ENCODE measurements at places on chromosomes 6 and 20.

DNA sequence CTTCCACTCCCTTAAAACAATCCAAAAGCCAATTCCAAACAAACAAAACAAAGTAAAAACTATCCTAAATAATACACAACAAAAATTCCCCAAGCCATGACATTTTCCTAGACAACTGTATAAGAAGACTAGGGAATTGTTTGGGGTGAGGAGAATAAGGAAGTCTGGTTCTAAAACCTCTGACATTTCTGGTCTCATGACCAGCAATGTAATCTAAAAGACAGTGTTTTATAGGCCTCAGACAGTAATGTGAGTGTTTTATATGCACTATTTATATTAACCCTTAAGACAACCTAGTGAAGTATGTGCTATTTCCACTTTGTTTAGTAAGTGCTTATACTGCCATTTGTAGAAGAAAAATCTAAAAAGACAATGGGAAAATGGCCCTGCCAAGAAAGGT lies 13.0 kb upstream of the RCAN2 start:
- no peak for DNase-seq

DNA sequence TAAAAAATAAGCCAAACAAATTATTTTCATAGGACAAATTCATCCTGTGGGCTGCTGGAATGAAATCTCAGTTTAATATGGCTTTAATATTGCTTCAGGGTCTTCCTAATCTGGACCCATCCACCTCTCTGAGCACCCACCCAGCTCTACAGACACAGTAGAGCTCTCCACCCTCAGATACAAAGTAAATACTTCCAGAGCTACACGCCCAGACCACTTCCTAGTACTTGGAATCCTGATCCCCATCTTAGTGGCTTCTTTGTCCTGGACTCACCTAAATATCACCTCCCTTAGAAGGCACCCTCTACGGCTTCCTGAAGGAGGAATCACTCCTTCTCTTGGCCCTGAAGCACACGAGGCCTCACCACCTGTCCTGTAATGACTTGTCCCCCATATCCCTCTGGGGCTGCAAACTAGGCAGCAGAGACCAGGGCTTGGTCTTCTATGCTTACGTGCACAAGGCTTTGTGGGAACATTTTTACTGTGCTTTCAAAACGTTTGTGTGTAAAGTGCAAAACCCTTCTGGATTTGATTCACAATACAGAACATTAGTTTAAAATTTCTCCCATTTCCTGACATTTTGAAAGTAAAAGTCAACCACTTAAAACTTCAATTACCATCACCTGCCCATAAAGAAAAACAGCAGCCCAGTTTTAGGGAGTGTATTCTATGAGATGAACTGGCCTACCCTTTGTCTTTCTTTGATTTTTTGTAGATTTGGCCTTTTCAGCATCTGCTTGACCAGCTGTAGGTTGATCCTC lies 2.4 kb downstream of the CTCFL start:
- DNase-seq = no peak

- DNase-seq = peak; percentile 47
Measured at GRCh38 chr6:35370124-35370741, 27.9 kb downstream of the PPARD start.

- DNase-seq = no peak
Measured at GRCh38 chr6:150196942-150197745, 54.3 kb downstream of the PPP1R14C start.

- DNase-seq = peak; percentile 52
Measured at GRCh38 chr20:44646023-44646640, 5.4 kb downstream of the ADA start.

DNA sequence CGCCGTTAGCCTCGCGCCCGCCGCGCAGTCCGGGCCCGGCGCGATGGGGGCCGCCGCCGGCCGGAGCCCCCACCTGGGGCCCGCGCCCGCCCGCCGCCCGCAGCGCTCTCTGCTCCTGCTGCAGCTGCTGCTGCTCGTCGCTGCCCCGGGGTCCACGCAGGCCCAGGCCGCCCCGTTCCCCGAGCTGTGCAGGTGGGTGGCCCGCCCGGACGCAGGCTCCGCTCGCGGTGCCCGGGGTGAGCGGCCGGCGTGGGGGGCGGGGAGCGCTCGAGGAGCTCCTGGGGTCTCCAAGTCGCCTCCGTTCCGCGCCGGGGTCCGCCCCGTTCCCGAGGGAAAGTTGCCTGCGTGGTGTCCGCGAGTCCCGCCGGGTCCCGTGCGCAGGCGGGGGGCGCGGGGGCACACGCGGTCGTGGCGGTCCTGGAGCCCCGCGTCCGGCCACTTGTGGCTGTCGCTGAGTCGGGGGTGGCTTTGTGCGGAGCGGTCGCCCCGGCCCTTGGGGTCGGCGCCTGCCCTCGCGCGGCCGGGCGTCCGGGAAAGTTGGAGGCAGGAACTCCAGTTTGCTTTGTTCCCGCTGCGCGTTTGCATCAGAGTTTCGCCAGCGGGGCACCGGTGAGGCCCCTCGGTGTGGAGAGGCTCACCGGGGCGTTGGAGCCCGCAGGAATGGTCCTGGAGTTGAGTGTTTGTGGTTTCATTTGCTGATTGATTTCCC lies 476 bp downstream of the IGF2R start:
- DNase-seq = peak; percentile 52

DNA sequence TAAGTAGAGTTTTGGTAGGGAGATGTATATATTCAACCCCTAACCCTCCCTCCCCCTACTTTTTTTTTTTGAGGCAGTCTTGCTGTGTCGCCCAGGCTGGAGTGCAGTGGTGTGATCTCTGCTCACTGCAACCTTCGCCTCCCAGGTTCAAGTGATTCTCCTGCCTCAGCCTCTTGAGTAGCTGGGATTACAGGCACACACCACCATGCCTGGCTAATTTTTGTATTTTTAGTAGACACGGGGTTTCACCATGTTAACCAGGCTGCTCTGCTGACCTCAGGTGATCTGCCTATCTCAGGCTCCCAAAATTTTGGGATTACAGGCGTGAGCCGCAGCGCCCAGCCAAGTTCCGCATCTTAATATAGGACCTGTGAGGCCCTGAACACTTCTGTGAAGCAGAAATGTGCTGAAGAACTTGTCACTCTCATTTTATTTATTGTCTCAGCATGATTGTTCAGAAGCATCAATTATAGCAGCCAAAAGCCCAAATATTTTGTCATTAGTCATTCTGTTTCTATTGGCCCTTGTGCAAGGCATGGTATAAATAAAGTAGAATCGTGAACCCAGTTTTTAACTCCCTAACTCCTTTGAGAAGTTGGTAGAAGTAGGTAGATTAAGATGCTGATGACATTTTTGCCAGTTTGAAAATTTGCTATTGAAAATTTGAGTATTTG lies 19.4 kb downstream of the DSTN start:
- DNase-seq = no peak

GRCh38 chr6:106882601-106883518 lies 91.7 kb downstream of the CD24 start:
- no peak for DNase-seq

DNA sequence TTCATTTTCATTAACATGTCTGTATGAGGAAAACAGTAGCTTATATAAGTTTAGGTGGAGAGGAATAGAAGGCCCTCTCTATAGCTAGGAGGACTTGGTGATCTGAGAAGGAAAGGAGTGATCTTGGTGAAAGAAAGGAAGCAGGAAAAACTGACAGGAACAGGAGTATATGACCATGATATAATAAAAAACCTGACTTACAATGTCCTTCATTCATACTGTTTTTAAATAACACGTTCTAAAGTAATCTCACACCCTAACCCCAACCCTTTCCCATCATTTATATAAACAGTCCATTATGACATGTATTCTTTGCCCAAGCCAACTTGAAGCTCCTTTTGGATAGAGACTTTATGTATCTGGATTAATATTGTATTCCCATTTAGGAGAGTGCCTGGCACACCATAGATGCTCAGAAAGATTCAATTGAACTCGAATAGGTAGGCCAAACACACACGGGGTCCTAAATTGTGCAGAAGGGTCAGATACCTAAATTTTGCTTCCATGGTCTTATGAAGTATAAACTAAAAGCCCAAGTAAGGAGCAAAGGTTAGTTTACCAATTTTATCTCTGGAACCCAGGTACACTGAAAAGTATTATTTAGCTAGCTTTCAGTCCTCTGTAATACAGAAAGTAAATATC lies 75.9 kb downstream of the OR2B2 start:
- DNase-seq = no peak
